ENCODE measurements at places on chromosomes 2 and 18. TPM values are rescaled to one million over a fixed set of nuclear protein-coding genes. Genes with fewer than 3 reads are reported as not detected.

GRCh38 chr2:205675861-205676516 lies 6.3 kb upstream of the NRP2 start:
- peak; percentile 50 for DNase-seq

DNA sequence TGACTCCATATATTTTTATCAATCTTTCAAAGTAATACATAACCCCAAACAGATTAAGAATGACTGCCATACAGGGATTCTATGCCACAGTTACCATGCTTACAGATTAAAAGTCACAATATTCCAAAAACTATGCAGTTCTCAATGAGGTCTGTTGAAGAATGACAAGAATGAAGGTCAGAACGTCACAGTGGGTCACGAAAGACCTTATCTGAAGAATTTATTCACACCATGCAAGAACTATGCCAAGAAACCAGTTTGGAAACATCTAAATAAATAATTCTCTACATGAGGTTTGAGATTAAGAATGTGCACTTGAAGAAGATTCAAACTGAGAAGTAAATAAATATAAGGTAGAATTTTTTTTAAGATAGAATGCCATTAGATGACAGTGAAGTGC lies 253.3 kb downstream of the EXOC6B start:
- DNase-seq: no peak

DNA sequence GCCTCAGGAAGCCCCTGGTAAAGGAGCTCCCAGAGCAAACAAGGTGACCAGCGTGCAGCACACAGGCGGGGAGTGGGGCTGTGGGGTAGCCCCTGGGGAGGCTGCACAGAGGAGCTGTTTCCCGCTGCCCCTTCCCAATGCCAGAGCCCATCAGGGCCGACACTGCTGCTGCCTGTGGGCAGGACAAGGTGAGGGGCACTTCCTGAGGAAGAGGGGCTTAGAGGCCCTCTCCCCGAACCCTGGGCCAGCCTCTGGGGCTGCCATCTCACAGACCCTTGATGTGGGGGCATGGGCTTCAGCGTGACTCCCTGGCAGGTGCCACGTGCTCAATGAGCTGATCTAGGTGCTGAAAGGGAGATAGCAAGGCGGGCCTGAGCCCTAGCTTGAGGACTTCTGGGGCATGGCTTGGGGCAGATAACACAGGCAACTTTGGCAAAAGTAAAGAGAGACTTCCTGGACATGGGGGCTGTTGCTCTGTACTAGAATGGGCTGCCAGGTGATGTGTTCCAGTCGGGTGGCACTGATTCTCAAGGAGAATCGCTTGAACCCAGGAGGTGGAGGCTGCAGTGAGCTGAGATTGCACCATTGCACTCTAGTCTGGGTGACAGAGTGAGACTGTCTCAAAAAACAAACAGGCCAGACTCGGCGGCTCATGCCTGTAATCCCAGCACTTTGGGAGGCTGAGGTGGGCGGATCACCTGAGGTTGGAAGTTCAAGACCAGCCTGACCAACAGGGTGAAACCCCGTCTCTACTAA lies 9.9 kb upstream of the KLF11 start:
- DNase-seq: no peak

- DNase-seq: no peak
Measured at GRCh38 chr2:204049635-204050034, 113.1 kb downstream of the ICOS start.

DNA sequence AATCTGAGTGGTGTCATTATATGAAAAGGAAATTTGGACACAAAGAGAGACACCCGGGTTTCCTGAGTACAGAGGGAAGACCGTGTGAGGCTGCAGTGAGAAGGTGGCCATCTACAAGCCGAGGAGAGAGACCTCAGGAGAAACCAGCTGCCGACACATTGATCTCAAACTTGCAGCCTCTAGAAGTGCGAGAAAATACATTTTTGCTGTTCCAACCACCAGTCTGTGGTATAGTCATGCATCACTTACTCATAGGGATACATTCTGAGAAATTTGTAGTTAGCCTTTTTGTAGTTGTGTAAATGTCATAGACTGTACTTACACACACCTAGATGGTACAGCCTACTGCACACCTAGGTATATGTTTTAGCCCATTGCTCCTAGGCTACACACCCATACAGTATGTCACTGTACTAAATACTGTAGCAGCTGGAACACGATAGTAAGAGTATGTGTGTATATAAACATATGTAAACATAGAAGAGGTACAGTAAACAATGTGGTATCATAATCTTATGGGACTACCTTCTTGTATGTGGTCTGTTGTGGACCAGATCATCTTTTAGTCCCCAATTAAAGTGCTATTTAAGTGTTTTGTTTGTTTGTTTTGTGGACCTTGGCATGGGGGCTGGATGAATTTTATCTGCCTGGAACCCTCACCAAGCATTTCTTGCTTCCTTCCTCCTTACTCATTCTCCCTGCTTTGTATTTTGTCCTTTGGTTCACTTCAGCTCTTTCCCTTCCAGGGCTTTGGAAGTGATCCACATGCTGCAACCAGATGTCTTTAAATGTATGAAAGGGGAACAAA lies 38.3 kb upstream of the SESTD1 start:
- no peak for DNase-seq

DNA sequence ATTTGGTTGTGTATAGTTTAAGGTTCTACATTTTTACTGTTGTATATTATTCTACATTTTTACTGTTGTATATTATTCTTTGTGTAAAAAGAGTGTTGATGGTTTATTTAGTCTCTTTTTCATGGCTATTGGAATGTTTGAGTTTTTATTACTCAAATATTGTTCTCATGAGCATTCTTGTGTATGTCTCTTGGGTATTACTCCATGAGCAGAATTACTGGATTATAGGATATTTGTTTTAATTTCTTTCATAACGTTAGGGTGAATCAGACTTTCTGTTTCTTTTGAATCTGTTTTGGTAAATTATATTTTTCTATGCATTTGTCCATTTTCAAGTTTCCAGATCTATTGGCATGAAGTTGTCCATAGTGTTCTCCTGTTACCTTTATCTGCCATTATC lies 111.6 kb downstream of the DYNAP start:
- no peak for DNase-seq

DNA sequence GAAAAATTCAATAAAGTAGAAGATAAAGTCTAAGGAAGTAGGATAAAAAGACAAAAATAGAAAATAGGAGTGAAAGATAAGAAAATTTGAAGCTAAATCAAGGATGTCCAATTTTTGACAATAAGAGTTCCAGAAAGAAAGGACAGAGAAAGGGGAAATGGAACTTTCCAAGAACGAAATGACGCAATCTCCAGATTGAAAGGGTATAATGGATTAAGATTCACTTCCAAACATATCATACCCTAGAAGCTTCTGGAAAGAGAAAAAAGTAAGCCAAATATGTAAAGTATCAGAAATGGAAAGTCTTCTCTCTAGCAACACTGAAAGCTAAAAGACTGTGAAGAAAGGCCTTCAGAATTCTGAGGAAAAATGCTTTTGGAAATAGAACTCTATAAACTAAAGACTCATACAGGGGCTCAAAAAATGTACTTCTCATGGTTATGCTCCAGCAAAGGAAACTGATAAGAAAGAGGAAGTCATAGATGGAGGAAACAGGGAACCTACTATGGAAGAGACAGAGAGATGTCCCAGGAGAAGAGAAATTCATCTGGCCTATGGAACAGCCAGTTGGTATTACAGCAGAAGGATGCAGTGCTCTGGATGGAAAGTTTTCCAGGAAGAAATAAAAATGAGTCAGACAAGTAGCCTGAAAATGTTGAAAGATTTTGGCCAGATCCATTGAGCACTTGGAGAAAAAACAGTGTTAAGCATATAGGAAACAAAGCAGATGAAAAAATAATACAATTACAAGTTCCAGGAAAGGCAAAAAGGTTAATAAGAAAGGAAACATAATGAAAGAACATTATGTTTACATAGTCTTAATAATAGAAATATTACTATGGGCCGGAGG lies 20.1 kb downstream of the CASP8 start:
- DNase-seq: no peak

GRCh38 chr2:201955702-201956141 lies 77.9 kb upstream of the FZD7 start:
- no peak for DNase-seq

- no peak for DNase-seq
Measured at GRCh38 chr2:221399183-221399582, 172.9 kb downstream of the EPHA4 start.

CPS1 gene
- total RNA-seq: 4.9 TPM

RTP5 gene
- not detected for total RNA-seq

SELENOI gene
- total RNA-seq: 10.4 TPM

FBXO48 gene
- total RNA-seq: 3.0 TPM

Data from body of pancreas (tissue), 4 donors.